COR-L47 (cell line): ENCODE measurements at places on chromosomes 13 and 19.

- no peak for DNase-seq
These were observed 33.0 kb downstream of the KPNA3 start for GRCh38 chr13:49759503-49759902.

DNA sequence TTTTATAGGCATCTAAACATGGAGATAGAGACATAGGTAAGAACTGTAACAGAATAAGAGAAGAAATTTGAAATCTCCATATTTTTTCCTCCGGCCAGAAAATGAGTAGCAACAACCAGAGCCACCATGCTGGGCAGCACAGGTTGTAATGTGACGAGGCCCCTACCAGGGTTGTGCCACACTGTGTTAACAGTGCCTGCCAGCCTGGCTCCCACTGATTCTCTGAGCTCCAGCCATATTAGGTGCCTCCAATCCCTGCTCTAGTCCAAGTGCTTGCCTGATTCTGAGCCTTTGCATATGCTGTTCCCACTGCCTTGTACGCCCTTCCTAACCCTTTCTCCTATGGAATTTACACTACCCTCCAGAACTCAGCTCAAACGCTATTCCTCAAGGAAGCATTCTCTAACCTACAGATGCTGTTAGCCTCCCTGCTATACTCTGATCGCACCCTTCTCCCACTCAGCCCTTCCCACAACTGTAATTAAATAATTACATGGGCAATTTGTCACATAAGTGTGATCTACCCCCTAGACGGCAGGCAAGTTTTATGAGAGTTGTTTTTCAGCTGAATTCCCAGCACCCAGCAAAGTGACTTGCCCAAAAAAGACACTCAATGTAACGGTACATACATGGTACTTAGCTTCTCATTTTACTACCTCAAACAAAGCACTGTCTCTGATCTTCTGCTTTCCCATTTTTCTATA lies 37.6 kb upstream of the STARD13 start:
- peak; percentile 2 for DNase-seq

DNA sequence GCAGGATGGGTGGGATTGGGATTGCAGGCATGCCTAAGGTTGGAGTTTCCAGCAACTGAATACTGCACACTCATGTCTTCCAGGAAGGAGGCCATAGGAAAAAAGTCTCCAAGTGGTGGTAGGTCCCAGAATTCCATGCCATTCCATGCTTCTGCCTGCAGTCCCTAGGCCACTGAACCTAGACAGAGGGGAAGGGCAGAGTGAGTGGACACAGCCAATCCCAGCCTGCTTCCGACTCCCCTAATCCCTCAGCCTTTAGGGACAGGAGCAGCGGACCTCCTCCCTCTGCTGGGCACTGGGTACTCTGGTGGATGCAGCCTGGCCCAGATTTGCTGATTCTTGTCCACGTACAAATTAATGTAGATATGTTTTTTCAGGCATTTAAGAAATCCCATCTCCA lies 17.0 kb downstream of the VSTM2B start:
- no peak for DNase-seq

DNA sequence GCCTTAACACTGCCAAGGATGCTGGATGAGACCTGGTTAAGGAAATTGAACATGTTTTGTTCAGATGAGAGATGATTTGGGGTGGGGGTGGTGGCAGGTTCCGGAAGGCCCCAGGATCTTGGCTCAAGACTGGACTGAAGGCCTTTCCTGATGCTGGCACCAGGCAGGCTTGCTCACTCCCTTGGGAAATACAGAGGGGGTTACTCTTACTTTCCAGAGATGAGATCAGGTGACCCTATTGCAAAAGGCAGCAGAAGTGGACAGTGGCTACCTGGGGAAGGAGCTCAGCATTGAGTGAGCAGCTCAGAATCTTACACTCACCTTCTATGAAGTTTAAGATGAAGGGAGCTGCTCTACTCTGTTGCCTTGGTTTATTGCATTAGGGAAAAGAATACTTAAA lies 10.8 kb downstream of the GATAD2A start:
- no peak for DNase-seq

DNA sequence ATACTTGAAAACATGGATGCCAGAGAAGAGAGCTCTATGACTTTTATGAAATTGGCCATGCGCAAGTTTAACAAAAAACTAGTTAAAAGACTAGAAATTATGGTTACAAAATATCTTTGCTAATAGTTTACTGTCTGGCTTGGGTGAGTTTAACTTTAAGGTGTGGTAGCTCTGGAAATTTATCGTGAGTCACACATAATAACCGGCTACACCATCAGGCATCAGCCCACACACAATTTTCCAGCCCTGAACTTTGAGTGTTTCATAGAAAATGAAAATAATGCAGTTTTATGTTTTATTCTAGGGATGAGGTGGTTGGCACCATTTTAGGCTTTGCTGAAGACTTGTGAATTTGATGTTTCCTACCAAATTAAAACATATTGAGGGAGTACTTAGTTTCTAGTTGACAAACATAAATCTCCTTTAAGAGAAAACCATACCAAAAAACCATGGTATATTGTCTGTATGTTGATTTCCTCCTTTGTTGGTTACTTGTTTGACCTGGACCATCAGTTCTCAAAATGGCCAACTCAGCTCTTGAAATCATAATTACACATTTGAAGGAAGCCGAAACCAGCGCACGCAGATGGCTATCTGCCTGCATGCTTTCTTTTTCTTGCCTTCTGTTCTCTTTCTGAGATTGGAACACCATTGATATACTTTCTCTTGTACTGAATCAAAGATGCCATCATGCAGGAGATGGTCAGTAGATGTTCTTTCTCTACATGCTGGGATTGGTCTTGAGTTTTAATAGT lies 125.1 kb downstream of the AKAP11 start:
- no peak for DNase-seq

DNA sequence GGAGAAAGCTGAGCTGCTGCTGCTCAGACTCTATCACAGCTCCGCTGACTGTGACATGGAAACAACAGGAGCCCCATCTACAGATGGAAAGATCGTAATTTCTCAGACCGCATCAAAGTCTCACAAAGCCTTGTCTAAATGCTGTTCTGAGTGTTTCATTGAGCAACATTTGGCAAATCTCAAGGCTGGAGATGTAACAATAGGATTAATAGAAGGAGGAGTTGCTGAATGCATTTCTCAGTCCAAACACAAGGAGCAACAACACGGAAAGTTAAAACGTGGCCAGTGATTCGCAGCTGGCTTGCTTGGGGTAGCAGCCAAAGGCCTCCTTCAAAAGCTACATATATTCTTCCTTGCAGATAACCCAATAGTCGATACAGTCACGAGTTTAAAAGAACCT lies 55.7 kb downstream of the MRPL57 start:
- no peak for DNase-seq

DNA sequence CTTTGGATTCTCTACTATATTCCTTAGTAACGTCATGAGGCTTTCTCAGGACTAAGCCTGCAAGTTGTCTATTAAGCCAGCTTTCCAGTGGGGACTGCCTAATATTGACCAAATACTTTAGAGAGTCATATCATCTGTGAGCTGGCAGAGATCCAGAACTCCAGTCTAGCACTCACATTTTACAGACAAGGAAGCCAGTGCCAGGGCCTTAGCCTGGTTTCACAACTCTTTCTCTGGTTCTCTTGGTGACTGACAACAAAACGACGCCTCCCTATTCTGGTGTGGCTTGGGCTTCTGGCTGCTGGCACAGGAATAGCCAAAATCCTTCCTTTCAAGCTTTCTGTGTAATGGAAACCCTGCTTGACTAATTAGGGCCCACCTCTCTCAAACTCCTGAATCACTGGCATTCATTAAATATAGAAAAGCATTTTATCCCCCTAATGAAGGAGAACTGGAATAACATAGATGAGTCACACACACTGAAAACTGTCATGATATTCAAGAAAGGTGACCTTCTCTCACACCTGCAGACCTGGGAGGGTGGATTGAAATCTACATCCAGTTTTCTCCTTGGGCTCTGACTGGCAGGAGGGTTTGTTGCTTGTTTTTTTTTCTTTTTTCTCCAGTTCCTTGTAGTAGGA lies 75.2 kb upstream of the UBL3 start:
- DNase-seq = peak; percentile 72

DNA sequence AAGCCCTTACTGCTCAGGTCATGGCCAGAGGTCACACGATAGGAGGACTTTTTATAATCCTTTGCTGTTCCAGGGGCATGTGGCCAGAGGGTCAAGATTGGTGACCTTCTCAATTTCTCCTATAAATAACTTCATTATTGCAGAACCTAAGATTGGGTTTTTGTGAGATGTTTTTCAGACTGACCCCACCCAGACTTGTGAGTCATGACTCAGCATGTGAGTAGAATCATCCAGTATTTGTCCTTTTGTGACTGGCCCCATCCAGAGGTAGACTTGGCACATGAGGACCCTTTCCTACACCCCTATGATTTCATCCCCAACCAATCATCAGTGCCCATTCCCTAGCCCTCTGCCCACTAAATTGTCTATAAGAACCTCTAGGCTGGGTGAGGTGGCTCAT lies 84.5 kb upstream of the ABCC4 start:
- no peak for DNase-seq

GRCh38 chr19:41691268-41691970 lies 3.3 kb upstream of the CEACAM7 start:
- DNase-seq = no peak

DNA sequence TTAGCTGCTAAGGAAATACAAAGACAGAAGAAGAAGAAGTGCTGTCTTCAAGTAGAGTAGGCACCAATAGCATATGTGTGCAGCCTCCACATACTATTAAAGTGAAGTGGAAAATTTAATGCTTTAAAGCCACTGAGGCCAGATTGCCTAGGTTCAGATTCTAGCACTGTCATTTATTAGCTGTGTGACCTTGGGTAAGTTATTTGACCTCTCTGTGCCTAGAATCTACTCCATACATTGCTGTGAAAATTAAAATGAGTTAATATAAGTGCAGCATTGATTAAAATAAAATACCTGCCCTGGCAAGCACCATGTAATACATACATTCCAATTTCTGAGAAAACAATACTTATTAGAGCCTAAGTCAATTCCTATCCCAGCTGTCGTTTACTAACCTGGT lies 110.5 kb downstream of the FRY start:
- DNase-seq = no peak

- no peak for DNase-seq
These were observed 5.4 kb downstream of the TMEM161A start for GRCh38 chr19:19132912-19133311.

DNA sequence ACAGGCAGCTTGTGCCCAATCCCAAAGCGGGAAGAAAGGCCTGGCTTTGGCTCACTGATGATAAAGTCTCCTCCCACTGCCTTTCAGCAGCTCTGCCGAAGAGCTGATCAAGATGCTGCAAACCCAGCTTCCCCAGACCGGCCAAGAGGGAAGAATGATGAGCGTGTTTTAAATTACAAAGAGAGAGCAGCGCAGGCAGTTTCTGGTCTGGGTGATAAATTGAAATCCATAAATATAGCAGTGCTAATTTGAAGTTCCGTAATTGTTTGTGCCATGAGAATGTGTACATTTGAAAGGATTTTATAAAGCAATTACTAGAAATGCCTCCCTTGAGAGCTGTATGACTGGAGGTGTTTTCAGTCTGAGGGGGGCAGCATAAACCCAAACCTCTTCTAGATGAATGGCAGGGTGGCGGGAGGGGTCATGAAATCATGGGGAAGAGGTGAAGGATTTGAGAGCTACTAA lies 171.8 kb downstream of the STK24 start:
- DNase-seq = peak; percentile 18

- DNase-seq = peak; percentile 22
These were observed 67.8 kb downstream of the RXFP2 start for GRCh38 chr13:31807090-31807541.

GRCh38 chr19:36215276-36216123 lies 594 bp downstream of the ZNF146 start:
- peak; percentile 13 for DNase-seq

- no peak for DNase-seq
These were observed 7.9 kb downstream of the PIP5K1C start for GRCh38 chr19:3692141-3693024.

GRCh38 chr19:13102666-13103580 lies at the start of gene LYL1:
Gene LYL1, minus strand, starts transcription at chr19:13102858. Its CDS starts 1,687 bp downstream, at chr19:13101171.
- no peak for DNase-seq

DNA sequence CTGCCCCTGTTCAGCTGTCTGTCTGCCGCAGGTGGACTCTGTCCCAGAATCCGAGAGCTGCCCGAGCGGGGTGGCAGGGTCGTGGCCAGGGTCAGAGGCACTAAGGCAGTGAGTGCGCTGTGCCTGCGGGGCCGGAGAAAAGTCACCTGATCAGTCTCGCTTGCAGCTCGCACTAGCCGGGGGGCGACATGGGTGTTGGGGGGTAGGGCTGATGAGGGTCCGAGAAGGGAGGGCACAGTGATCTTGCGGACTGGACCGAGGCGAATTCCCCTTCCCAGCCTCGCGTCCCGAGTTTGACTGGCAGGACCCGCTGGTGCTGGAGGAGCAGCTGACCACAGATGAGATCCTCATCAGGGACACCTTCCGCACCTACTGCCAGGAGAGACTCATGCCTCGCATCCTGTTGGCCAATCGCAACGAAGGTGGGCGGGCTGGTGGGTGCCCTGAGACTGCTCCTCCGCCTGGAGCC lies 627 bp downstream of the GCDH start:
- DNase-seq = no peak

DNA sequence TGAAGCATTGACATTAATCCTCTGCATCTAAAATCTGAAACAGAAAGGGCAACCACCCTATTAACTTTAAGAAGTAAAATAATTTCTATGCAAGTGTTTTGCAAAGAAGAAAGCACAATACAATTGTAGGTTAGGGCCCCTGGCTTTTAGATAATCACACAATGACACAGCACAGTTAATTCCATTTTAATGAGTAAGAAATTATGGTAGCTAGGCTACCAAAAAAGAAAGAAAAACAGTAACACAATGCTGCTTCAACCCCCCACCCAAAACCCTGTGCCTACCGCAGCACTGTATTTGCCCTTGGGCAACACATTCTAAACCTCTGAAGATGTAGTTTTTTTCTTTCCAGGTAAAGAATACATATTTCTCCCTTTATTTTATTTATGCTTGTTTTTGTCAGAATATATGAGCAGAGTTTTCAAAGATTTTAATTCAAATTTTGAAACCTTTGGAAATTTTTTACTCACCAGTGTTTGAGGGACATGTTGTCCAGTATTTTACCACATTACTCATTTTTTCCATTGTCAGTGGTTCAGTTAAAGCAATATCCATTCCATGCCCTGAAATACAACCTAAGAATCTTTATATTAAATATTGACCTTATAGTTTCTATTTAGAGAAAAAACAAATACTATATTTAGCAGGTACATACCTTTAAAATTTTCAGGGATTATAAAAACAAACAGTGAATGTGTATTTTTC lies 21.1 kb downstream of the SOHLH2 start:
- DNase-seq = peak; percentile 84

GRCh38 chr19:41456342-41456918 lies 13.5 kb downstream of the ERICH4 start:
- DNase-seq = no peak

DNA sequence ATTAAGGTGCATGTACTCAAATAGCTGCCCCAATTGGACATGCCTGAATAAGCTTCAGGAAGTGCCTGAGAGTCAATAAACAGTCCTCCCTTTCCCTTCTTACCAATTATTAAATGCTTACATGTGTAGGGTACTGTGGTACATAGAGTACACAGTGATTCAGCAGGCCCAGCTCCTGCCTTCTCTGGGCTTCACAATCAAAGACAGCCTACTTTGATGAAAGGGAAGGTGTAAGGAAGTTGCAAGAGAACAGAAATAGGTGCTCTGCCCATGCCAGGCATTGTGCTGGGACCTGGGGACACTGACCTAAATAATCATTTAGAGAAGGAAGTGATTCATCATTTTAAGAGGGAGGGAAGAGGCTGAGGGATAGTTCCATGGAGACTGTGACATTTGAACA lies 17.2 kb downstream of the FRY start:
- DNase-seq = no peak
